ENCODE measurements at places on chromosomes 11 and 22.

GRCh38 chr22:49964136-49965090, 3.8 kb downstream of the PIM3 start:
- peak; percentile 45 for DNase-seq

GRCh38 chr11:116928845-116929244, 91.4 kb upstream of the APOA1 start:
- no peak for DNase-seq

GRCh38 chr22:23376256-23376655, 195.9 kb downstream of the BCR start:
- no peak for DNase-seq

- no peak for DNase-seq
These were observed 53.5 kb upstream of the TCF20 start for GRCh38 chr22:42323971-42324370.

- no peak for DNase-seq
These were observed 254.6 kb upstream of the LRRC4C start for GRCh38 chr11:41714101-41714500.

- no peak for DNase-seq
These were observed 122.6 kb upstream of the CCDC179 start for GRCh38 chr11:22982903-22983302.

- DNase-seq: no peak
These were observed 113.2 kb upstream of the RAG2 start for GRCh38 chr11:36711104-36711825.

- DNase-seq: peak; percentile 63
These were observed 519 bp downstream of the ARRB1 start for GRCh38 chr11:75350743-75351540.

DNA sequence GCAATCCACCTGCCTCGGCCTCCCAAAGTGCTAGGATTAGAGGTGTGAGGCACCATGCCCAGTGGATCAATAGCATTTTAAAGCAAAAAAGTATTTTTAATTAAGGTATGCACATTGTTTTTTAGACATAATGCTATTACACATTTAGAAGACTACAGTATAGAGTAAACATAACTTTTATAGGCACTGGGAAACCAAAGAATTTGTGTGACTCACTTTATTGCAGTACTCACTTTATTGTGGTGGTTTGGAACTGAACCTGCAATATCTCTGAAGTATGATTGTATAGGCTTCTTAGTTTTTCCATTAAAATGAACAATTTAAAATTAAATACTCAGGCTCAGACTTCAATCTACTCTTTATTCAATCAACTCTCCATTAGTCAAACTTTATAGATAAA, 17.5 kb upstream of the CD3E start:
- DNase-seq: no peak

DNA sequence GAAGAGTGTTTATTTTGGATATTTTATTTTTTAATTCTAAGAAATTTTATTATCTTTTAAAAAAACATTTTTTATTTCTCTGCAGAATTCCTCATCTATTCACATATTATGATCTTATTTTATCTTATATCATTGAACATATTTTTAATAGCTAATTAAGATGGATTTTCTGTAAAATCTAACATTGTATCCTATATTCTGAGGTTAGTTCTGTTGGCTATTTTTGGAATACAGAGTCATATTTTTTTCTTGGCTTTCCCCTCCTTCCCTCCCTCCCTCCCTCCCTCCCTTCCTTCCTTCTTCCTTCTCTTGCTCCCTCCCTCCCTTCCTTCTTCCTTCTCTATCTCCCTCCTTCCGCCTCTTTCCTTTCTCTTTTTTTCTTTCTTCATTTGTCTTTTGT, 2326.6 kb upstream of the RAG2 start:
- no peak for DNase-seq

GRCh38 chr11:111639226-111639925, 37.1 kb downstream of the SIK2 start:
- DNase-seq: no peak

DNA sequence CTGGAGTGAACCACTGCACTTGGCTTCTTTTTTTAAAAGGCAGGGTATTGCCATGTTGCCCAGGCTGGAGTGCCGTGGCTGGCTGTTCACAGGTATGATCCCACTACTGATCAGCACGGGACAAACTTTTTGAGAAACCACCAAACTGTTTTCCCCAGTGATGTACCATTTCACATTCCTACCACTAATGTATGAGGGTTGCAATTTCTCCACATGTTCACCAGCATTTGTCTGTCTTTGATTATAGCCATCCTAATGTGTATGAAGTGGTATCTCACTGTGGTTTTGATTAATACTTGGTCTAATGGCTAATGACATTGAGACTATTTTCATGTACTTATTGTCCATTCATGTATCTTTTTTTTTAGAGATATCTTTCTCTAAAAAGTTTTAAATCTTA, 41.5 kb upstream of the EP300 start:
- DNase-seq: no peak

- no peak for DNase-seq
These were observed 592 bp downstream of the EEF1G start for GRCh38 chr11:62573006-62573591.

DNA sequence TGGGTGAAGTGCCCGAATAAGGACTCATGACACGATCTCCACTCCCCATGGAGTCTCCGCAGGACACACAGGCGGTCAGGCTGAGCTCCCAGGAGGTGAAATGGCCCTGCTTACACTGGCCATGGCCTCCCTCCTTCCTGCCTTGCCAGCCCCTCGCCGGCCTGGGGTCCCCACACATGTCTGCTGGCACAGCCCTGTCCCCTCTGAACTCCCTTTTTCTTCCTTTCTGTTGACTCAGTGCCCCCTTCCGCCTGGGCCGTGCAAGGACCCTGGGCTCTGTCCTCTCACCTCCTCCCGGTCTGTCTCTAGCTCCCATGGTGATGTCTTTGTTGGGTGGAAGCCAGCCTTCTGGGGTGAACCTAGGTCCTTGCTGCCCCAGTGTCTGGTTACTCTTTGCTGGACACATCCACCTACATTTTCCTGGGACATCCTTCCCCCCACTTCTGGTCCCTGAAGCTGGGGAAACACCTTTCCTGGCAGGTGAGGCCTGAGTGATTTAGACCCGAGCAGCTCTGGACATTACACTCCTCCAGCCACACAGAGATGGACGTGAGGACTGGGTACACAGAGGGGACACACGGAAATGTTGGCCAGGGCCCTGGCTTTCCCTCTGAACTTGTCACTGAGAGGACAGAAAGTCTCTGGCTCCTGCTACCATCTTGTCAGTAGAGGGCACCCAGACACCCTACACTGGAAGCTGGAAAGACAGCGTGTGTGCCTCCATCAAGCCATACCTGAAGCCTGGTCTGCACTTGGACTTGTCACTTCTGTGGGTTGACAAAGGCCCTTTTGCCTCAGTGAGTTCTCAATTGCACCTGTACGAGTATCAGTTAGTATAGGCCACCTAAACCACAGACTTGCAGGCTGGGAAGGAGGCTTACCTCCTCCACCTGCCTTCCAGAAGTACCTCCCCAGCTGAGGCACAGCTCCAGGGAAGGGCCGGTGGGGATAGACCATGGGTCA, 864.3 kb downstream of the TBC1D22A start:
- DNase-seq: no peak

GRCh38 chr11:102911758-102912481, 37.1 kb upstream of the MMP12 start:
- DNase-seq: peak; percentile 15

GRCh38 chr22:32650553-32651345, 150.8 kb upstream of the TIMP3 start:
- no peak for DNase-seq

DNA sequence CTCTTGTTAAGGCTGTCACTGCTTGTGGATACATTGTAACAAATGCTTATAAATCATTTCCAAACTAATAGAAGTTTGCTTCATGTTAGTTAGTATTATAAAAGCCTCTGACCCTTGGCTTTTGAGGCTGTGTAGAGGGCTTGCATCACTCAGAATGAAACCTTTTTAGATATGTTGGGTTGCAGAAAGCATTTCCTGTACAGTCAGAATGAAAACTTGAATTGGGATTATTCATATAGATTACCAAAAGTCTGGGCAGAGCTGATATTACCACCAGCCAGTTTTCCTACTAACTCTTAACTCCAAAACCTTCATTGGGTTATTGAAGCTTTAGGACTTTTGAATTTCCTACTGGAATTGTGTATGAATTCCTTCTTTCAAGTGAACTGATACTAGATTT, 12.0 kb downstream of the KMT2A start:
- DNase-seq: no peak

DNA sequence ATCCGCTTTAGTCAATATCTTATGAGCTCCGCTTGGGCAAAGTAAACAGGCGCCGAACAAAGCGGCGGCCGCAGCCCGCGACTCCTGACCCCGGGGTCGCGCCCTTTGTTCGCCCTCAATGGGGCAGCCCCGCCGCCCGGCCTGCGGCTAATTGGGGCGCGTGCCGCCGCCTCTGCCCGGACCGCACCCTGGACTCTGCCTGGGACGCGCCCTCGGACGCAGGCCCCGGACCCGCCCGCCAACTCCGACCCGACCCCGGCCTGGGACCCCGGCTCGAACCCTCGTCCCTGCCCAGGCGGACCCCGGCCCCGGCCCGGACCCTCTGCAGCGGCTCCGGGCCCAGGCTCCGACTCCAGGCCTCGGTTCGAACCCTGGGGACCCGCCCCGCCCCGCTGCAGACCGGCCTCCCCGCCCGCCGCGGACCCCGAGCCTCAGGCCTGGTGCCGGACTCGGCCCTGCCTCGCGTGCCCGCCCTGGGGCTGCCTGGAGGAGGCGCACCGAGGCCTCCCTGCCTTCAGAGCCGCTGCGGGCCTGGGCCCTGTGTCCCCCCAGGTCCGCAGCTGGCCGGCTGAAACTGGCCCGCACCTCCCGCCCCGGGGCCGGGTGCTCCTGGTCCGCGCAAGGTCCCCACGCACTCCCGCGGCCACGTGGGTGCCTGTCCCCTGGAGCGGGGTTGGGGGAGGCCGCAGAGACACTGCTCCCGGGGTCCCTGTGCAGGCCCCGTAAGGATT, 84.7 kb upstream of the WNT7B start:
- DNase-seq: peak; percentile 84

- no peak for DNase-seq
These were observed 321.1 kb downstream of the TENM4 start for GRCh38 chr11:79119491-79120284.

DNA sequence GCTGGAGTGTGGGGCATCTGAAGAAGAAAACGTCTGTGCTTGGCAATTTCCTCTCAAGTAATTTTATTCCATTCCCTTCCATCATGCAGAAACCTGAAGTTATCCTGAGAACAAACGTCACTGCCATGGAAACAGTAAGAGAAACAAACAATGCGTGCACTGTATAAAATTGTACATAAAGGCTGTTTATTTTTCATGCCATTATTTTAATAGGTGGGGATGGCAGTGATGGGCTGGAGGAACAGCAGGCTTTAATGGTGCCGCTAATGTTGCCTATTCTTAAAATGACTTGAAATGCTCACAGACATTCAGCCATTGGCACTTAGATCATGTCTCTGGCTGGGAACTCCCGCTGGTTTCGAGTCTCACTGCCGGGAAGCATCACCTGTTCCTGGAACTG, 7.5 kb upstream of the SEZ6L start:
- no peak for DNase-seq

DNA sequence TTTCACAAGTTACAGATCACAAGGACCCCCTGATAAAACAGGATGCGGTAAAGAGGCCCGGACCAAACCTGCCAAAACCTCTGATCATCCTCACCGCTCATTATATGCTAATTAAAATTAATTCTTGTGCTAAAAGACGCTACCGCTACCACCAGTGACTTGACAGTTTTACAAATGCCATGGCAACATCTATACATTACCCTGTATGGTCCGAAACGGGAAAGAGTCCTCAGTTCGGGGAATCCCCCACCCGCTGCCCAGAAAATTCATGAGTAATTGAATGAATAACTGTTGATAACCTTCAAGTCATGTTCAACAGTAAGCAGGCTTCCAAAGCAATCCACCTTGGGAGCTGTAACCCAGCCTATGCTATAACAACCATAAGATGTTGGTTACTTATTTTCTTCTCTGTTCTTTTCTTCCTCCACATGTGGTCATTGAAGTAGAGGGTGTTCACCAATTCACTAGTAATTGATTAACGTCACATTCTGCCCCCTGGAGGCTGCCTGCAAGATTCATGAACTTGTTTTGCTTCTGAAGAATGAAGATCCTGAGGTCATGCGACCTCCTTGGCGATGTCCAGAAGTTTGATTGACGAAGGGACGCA, 20.6 kb downstream of the APOBEC3H start:
- DNase-seq: no peak

GRCh38 chr11:24661331-24661730, 164.5 kb downstream of the LUZP2 start:
- no peak for DNase-seq

DNA sequence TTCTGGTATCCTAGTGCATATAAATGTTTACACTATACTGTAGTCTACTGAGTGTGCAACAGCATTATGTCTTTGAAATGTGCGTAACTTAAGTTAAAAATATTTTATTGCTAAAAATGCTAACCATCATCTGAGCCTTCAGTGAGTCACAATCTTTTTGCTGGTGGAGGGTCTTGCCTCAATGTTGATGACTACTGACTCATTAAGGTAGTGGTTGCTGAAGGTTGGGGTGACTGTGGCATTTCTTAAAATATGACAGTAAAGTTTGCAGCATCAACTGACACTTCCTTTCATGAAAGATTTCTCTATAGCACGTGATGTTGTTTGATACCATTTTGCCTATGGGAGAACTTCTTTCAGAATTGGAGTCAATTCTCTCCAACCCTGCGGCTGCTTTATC, 8.5 kb upstream of the CREBZF start:
- no peak for DNase-seq

Data from H1 (cell line).